Lower lobe of right lung (tissue), 2 donors: ENCODE measurements at places on chromosomes 3 and 15.

DNA sequence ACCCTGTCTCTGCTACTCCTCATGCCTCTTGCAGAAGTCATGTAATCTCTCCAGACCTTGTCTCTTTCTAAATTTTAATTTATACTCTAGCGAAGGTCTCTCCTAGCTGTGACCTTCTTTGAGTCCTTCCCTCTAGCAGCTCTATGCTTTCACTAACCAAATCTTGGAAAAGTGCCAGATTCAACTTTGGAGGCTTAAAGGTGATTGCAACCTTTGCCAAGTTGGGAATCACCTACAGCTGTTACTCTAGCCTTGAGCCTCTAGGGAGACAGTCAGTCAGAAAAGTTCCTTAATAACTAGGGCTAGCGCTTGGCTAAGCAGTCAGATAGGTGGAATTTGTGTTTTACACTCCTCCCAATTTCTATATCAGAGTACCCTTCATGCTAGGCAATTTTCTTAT lies 46.1 kb upstream of the ABI3BP start:
- no peaks in the 10 kb centered on the region for H3K27me3 ChIP-seq
- peaks cover 7% of the 10 kb centered on the region for H3K4me1 ChIP-seq
- no peak for DNase-seq
- no peak overlapping the region for H3K4me3 ChIP-seq

DNA sequence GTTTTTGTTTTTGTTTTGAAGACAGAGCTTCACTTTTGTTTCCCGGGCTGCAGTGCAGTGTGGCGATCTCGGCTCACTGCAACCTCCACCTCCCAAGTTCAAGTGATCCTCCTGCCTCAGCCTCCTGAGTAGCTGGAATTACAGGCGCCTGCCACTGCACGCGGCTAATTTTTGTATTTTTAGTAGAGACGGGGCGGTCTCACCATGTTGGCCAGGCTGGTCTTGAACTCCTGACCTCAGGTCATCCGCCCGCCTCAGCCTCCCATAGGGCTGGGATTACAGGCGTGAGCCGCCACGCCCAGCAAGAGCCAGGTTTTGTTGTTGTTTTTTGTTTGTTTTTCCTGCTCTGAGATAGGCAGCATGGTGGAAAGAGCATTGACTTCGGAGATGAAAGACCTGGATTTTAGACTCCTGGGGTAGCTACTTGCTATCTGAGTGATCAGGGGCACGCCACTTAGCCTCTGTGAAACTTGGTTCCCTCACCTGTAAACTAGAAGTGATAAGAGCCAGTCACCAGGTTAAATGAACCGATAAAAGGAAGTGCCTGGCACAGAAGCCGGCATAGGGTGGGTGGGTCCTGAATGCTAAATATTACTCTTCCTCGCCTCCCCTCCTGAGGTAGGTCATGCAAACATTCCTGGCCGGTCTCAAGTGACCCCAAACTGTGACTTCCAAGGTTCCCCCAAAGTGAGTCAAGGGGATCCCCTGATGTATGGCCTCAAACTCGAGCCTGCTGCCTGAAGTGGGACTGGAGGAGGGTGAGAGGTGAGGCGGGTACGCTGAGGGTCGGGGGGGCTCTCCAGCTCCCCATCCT lies 62.9 kb upstream of the MCF2L2 start:
- no peak overlapping the region for H3K27ac ChIP-seq
- H3K4me3 ChIP-seq: no peak overlapping the region
- H3K27me3 ChIP-seq: no peaks in the 10 kb centered on the region
- peaks cover 28% of the 10 kb centered on the region for H3K36me3 ChIP-seq

DNA sequence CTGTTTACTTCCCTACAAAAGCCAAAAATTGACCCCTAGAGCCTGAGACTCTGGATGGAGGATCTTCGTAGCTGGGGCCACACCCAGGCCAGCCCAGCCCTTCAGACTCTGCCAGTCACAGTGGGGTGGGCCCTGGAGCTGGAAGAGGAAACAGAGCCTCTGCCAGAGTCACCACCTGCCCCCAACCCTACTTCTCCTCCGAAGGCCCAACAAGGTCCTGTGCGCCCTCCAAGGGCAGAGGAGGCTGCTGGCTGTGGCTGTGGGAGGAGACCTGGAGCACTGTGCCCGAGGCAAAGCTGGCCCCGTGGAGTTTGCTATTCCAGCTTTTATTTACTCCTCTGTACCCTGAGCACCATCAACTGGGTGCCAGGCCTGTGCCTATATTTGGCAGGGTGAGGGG lies 19.0 kb downstream of the CISH start:
- peak overlapping the region; percentile 6 for H3K4me3 ChIP-seq
- H3K27ac ChIP-seq: peak overlapping the region; percentile 71
- H3K27me3 ChIP-seq: no peaks in the 10 kb centered on the region
- peak; percentile 75 for DNase-seq

- H3K4me1 ChIP-seq: no peaks in the 10 kb centered on the region
- H3K27ac ChIP-seq: no peak overlapping the region
- no peaks in the 10 kb centered on the region for H3K36me3 ChIP-seq
- no peaks in the 10 kb centered on the region for H3K27me3 ChIP-seq
- H3K4me3 ChIP-seq: no peak overlapping the region
- no peak for DNase-seq
Measured at GRCh38 chr3:144429719-144430121, 458.1 kb downstream of the DIPK2A start.
